Activated CD8-positive, alpha-beta memory T cell treated with anti-CD3 and anti-CD28 coated beads for 4 hours (primary cell): ENCODE measurements at places on chromosomes 6 and 20.

DNA sequence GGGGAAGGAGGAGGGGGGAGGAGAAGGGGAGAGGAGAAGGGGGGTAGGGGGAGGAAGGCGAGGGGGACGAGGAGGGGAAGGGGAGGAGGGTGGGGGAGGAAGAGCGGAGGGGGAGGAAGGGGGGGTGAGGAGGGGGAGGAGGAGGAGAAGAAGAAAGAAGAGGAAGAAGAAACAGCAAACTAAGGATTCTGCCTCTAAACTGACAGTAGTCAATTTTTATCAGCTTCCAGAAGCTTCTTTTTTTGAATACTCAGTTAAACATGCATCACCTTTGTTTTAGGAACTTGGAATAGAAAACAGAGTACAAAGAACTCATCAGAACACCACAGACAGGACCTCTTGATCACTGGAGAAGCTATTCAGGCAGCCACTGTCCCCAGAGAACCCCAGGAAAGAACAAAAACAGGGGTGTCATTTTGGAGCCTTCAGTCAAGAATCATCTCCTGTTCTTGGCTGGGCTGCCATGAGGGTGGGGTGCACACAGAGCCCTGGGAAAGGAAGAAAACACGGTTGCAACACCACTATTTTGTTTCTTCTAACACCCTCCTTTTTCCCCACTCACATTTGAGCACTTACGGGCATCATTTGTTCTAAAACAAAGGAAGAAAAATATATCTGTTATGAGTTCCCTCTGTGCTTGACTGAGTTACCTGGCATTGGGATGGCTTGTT lies 67.4 kb downstream of the TMEM170B start:
- no peak for DNase-seq

DNA sequence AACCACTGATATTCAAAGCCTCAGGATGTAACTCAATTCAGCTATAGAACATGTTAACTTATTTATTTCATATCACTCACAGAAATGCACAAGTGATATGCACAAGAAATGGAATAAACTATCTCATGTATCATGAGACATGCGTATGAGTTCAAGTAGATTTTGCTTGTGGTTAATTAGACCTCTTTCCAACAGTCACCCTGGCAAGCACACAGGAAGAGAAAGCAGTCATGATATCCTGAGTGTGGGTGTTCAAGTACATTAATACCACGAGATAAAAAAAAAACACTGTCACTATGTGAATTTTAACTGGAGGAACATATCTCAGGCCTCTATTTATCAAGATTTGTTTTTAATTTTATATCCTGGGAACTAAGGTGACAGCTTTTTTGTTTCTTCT lies 64.2 kb downstream of the LAMP5 start:
- DNase-seq: no peak

DNA sequence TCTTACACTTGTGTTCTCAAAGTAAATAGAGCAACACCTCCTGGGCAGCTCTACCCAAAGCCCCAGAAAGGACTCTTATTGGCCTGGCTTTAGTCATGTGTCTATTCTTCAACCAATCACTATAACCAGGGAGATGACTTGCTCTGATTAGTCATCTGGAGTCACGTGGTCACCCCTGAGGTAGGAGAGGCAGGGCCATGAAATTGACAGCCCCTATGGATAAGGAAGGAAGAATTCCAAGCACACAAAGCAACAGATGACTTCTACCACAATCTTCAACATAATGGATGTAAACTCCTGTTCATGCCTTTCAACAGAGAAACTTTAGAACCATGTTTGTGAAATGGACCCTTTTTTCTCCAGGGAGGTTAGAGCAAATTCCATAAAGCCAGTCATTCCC lies 24.6 kb upstream of the EYA2 start:
- DNase-seq: no peak

- DNase-seq: no peak
Measured at GRCh38 chr6:161064915-161065314, 73.3 kb downstream of the MAP3K4 start.

DNA sequence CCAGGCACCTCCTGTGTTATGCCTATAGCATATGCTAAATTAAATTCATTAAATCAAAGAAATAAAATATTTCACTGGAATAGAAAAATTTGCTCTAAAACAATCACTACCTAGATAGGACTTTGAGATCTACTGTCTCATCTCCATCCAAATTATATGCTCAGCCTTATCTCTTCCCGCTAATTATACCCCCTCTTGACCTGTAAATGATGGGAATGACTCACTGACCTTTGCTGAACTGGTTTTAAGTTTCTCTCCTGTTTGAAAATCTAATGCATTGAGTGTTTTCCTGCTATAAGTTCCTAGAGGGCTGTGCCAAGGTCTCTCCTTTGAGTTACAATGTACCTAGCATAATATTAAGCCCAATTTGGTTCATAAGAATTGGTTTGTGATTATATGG lies 110.1 kb downstream of the BMP2 start:
- DNase-seq: no peak

DNA sequence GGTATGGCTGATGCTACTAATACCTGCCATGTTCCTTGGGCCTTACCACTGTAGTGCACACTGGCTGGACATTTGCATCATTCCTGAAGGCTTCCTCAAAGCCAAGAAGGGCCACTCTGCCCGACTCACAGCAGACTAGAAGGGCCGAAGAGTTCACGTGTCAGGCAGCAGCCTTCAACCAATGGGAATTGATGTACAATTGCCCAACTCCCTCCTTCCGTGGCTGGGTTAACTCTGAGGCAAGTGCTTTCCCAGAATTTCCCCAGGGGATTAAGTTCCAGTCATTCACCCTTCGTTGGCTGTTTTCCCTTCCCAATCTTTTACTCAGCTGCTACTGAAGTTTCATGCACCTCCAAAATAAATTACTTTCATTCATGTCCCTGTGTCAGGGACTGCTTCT lies 29.8 kb downstream of the PSMB9 start:
- DNase-seq: no peak

GRCh38 chr20:8568075-8568474 lies 436.0 kb downstream of the PLCB1 start:
- DNase-seq: no peak

- no peak for DNase-seq
Measured at GRCh38 chr6:167774881-167775280, 51.8 kb upstream of the AFDN start.

GRCh38 chr20:6051505-6051904 lies 2.4 kb downstream of the LRRN4 start:
- DNase-seq: no peak

DNA sequence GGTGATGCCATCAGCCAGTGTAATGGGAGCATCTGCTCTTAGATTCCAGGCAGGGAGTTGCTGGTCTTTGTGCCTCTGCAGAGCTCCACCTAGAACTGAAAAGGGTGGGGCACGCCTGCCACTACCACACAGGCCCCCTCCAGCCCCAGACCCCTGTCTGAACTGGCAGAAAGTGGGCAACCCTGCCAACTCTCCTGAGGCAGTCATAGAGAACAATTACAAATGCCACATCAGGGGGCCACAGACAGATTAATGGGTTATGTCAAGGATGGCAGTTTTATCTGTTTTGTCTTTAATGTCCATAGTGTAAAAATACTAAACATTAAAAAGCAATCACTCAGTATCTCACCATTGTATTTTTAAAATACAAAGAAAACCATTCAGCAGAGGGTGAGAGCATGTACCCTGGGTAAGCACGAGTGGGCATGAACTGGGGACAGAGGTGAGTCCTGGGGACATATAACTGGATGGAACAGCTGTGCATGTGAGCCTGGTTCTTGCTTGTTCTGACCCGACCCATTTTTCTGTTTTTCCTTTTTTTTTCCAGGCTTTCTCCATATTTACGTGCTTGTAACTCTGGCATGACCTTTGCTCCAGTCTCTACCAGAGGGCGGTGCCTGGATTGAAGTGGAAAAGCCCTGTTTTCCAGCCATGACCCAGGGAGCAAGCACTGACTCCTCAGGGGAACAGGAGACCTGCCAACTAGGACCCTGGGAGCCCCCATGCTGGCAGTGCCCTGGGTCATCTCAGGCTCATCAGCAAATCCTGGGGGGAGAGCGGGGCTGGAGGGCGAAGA lies 8.2 kb downstream of the TRAF3IP2 start:
- DNase-seq: no peak

DNA sequence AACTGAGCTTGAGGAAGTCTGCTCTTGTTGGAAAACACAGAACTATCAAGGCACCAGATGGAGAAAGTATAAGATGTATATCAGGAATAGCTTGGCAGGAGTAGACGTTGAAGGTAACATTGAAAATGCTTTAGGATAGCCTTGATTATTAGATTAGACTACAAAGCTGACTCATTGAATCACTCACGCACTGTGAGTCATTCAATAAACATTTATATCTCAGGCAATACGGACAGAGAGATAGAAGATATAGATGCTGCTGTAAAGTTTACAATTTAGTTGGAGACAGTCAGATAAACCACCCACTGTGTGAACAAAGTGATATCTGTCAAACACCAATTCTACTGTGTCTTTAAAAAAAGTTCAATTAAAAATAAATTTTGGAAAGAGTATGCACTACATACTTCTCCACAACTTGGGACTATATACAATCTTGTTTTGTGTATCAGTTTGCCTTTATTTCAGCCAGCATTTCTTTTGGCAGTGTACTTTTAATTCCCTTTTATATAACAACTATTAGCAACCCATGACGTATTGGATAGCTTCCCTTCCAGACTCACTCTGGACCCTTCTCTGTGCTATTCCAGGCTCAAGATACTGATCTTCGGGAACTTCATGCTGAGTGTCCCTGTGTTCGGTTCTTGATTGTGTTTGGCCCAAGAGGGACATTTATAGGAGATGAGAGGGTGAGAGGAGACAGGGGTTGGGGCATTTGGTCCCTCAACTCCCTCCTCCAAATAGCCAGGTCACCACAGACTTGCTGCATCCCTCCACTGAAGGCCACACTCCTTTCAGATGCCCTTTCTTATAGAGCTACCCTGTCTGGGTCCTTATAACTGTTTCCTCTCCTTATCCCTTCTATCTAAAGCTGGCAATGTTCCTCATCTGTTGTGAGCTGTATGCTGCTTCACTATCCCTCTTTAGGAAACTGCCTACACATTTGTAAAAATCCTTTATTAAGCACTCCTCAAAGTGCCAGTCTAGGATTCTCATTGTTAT lies 176.6 kb upstream of the PTPRK start:
- no peak for DNase-seq

DNA sequence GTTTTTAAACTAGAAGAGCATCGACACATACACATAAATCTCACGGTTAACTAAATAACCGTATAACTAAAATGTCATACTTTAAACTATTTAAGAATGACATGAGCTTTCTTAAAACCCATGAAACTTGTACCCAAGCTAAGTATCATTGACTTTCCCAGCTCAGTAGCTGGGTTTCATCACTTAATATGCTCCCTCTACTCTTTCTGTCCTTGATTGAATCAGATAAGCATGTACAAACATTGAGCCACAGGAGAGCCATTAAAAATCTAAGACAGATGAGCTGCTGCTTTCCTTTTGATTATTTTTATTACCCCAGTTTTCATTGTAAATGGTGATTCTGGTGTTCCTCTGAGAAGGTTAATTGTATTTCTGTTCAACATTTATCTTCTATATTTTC lies 115.8 kb downstream of the FOXO3 start:
- no peak for DNase-seq

- no peak for DNase-seq
Measured at GRCh38 chr6:14085176-14085787, 32.3 kb upstream of the CD83 start.

DNA sequence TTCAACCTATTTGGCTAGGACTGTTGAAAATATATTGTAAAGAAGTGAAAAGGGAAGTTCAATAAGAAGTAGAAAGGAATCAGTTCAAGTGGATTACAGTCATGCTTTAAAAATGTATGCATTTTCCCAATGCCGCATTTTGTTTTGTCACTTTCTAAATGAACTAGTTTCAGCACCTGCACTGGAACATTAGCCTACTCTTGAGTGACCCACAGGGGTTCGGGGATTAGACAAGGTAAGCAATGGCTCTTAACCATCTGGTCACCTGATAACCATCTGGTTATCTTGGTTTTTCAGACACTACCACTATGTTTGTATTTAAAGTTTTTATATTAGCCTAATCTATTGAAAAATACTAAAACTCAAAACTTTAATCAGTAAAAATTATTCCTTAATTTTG lies 97.6 kb downstream of the CD164 start:
- DNase-seq: no peak

- DNase-seq: no peak
Measured at GRCh38 chr6:169175360-169175887, 78.2 kb downstream of the THBS2 start.

GRCh38 chr20:41178495-41178894 lies 41.2 kb downstream of the PLCG1 start:
- DNase-seq: no peak

GRCh38 chr20:57074386-57074785 lies 192.1 kb downstream of the BMP7 start:
- no peak for DNase-seq

DNA sequence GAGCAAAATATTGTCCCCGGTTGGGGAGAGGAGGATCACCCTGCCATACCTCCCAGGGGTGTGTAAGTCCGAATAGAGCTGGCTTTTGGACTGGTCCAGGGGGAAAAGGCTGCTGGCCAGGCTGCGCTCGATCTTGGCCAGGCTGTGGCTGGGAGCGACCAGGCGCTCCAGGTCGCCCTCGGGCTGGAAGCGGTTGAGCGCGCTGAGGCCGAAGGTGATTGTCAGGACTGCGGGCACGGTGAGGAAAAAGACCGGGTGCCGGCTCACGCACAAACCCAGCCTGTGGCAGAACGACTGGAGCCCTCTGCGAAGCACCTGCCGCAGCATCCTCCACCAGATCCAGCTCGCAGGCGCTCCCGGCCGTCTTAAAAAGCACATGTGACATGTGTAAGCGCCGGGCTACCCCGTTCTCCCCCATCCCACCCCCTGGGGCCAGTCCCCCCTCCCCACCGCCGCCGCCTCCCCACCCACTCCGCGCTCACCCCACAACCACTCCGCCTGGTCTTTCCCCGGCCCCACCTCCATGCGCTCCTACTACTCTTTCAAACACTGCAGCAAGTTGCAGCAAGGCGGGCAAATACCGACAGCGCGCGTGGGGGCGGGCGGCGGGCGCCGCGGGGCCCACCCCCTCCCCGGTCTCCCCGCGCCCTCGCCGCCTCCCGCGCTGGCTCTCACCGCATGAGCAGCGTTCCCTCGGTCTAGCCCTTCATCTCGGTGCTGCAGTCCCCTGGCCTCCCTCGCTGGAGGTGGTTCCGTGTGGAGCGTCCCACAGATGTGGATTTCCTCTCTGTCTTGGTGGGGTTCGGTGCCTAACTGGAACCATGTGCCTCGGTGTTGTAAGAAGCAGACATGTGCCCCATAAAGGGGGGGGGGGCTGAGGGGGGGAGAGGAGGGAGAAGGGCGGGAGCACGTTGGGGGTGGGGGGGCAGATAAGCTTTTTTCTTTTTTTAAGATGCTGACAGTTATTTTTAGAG lies 42.4 kb downstream of the PTCHD4 start:
- DNase-seq: no peak
